ENCODE measurements at places on chromosomes 5 and 9.

DNA sequence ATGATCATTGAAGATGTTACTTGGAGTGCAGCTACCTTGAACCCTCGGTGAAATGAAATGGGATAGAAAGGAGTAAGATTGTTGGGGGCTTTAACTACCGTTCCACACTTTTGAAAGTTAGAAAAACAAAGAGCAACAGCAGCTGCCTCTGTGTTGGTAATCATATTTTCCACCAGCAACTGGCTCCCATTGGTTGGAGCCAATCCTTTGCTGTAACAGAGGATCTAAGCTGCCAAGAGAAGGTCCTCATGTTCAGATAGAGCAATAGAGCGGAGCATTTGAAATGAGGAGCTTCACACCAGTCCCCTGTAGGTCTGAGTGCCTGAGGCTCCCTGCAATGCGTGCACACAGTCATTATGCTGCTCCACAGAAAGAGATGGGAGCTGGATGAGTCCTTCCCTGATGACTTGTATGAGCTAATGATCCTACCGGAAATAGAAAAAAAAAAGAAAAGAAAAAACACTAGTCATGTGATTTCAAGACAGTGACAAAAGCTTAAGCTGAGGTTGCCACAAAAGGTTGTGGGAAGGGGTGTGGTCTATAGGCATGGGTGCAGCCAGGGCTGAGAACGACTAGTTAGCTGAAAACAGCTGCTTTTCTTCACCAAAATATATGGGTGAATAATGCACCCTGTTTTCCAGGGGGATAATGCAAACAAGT, 300.7 kb downstream of the MLLT3 start:
- no peak for DNase-seq

DNA sequence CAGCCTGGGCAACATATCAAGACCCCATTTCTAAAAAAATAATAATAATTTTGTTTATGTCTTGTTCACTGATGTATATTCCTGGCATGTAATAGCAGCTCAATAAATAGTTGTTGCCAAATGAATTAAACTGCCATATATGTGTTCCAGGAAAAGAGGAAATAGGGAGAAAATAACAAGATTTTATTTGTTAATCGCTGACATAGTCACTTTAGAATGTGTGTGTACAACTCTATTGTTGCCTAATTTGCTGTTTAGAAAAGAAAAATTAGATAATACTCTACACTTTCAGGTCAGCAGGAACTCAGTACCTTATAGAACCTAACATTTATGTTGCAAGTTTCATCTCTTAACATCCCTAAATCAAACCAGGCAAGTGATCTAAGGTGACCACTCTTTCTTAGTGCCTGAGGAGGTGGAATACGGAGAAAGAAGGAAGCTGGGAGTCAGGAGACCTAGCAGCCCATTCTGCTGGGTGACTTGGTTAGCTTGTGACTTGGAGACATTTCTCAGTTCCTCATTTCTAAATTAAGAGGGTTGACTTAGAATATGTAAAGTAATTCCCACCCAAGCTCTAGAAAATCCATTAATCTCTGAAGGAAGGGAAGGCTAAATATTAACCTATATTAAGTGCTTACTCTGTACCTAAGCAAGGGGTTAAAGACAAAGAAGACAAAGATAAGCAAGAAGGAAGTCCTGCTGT, 110.3 kb upstream of the IQGAP2 start:
- DNase-seq, result no peak

GRCh38 chr5:137699336-137700281, 36.3 kb downstream of the KLHL3 start:
- no peak for DNase-seq

DNA sequence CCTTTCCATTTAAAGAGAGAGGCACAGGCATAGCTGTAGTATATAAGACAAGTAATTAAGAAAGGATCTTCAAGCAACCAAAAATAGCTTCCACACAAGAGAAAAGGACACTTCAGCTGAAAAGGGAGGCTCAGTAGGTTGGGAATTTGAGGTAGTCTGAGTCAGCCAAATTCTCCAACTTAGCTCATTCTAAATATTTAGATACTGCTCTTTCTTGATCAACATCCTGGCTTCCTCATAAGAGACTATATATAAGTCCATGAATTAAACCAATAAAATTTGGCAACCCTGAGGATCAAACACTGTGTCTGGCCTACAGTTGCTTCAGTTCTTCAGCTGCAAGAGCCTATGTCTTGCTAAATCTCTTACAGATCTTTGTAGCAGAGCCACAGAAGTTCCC, 17.8 kb downstream of the HINT1 start:
- DNase-seq, result no peak

GRCh38 chr9:126342621-126343031, 16.0 kb downstream of the MVB12B start:
- no peak for DNase-seq

DNA sequence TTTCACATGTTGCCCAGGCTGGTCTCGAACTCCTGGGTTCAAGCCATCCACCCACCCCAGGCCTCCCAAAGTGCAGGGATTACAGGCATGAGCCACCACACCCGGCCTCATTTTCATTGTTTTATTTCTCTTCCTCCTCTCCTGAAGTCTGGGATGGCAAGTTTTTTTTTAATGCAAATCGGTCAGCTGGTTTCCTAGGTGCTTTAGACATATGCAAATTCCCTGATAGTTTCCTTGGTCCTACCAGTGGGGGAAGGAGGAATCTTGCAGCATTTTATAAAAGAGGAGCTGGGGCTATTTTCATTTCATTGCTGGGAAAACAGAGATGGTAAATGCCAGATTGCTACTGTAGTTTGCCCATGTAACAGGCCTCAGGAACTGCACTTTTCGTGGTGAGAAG, 179.4 kb downstream of the ACTL7B start:
- no peak for DNase-seq

- no peak for DNase-seq
Observed at GRCh38 chr9:91783876-91784672, 166.0 kb downstream of the ROR2 start.

- no peak for DNase-seq
Observed at GRCh38 chr5:37015795-37016666, 139.5 kb downstream of the NIPBL start.

GRCh38 chr5:120779674-120780073, 315.6 kb downstream of the PRR16 start:
- no peak for DNase-seq

GRCh38 chr9:136045595-136046553, 49.2 kb downstream of the NACC2 start:
- DNase-seq, result no peak

DNA sequence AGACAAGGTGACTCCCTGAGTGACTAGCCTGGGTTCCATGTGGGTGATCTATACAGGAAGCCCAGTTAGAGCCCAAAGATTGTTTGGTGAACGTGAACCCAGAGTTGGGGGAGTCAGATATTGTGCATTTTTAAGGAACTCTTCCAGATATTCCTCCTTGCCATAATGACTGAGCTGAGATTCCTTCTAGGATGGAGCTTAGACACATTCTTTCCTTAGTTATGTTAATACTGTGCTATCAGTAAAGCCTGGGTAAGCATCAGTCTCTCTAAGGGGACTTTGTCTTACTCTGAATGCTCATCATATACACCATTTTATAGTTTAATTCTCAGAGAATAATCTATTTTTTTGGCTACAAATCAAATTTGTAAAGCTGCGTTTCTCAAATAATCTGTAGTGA, 68.1 kb downstream of the FOXB2 start:
- no peak for DNase-seq

GRCh38 chr9:12849486-12850003, 74.7 kb downstream of the LURAP1L start:
- DNase-seq, result no peak

- DNase-seq, result no peak
Observed at GRCh38 chr9:103999375-104000062, 94.6 kb upstream of the SMC2 start.

DNA sequence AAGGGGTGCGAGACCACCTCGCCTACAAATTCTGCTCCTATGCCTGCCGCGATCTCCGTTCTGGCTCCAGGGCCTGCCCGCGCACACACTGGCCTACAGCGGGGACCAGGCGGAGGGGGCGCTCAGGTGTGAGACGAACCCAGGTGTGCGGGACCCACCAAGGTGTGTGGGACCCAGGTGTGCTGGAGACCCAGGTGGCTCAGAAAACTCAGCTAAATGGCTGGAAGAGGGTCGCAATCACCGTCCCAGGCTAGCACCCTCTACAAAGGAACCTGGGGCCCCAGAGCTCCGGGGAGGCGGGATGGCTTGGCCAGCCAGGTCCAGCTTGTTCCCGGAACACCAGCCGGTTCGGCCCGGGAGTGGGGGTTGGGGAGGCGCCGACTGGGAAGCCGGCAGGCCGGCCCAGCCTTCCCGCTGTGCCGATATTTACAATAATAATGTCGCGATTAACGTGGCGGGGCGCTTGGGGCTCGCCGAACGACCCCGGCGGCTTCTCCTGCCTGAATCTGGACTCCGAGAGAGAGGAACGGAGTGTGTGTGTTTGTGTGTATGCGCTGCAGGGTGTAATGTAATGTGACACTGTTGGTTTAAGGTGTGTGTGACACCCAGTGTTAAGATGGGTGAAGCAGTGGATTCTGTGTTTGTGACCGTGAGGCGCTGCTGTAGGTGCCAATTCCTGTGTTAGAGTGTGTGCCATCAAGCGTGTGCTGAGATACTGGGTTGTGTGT, 1.4 kb downstream of the PCDH1 start:
- DNase-seq, result no peak

- DNase-seq, result no peak
Observed at GRCh38 chr9:134922932-134923240, 5.2 kb upstream of the FCN1 start.

DNA sequence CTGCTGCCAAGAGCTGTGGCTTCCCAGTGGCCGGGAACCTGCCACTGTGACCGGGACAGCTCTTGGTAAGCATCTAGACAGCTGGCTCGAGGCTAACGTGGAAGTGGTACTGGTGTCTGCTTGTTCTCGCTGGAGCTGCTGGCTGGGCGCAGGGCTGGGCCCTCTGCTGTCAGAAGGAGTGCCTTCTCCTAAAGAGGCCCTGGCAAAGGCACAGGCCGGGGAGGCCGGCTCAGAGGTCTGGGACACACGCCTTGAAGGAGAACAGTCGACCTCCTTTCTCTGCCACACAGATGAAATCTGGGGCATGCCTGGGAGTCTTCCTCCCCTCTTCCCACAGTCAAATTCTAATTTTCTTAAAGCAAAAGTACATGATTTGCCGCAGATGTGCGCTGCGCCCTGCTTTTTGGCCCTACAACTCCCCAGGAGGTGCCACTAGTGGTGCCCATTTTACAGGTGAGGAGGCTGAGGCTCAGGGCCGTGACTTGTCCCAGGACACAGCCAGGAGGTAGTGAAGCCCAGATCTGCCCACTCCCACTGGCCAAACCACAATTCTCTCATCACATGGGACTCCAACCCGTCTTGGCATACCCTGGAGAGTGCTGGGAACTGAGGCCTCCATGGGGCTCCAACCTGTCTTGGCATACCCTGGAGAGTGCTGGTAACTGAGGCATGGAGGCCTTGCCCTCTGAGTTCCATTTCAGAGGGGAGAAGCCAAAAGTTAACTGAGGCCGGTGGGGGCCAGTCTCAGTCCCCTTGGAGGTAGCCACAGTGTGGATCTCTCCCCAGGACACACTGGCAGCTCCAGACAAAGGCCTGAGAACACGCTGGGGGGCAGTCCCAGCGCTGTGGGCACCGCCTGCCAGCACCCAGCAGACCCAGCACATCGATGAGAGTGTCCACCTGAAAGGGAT, 12.0 kb upstream of the RXRA start:
- DNase-seq, result no peak

GRCh38 chr5:160450164-160450932, 28.7 kb downstream of the PTTG1 start:
- DNase-seq, result no peak

DNA sequence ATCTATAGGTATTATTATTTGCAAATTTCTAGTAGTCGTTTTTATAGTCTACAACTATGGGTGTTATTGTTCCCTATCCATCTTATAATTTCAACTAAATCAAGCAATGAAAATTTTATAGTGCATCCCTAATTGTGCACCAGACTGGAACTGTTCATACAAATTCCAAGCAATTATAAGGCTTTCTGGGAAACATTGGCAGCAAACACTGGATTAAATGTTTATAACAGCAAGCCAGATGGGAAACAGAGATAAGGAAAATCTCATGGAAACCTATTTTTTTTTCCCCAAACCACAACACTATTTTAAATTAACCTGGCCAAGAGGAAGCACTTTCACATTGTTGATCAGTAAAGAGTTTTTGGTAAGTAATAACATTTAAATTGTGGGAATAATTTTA, 524.3 kb downstream of the RASEF start:
- DNase-seq, result no peak

All from stimulated activated CD8-positive, alpha-beta memory T cell treated with anti-CD3 and anti-CD28 coated beads, Interleukin-4, amount 100 ng/mL, for 1 hour (primary cell).